ENCODE measurements at places on chromosomes 7 and 10.
A peak's percentile ranks its signal among the peaks of the same experiment; 100 is the strongest.

GRCh38 chr7:12222889-12223579 lies 11.9 kb downstream of the TMEM106B start:
- DNase-seq: peak; percentile 75

DNA sequence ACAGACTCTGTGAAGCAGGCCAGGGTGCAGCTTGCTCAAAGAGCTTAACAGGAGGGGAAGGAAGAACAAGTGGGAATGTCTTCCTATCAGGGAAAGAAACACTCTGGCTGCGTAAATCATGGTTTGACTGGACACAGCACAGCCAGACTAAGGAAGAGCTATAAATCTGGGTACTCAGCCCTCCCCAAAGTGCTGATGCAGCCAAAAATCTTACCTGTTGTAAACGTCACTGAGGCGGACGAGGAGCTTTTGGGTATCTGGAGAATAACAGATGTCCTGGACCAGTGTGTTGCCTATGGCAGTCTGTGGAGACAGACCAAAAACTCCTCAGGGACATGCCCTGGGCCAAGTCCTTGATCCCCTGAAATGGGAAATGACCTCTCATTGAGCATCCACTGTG lies 43.1 kb upstream of the HNRNPH3 start:
- no peak for DNase-seq

- no peak for DNase-seq
These were observed 34.4 kb upstream of the ZMIZ1 start for GRCh38 chr10:79034271-79034876.

DNA sequence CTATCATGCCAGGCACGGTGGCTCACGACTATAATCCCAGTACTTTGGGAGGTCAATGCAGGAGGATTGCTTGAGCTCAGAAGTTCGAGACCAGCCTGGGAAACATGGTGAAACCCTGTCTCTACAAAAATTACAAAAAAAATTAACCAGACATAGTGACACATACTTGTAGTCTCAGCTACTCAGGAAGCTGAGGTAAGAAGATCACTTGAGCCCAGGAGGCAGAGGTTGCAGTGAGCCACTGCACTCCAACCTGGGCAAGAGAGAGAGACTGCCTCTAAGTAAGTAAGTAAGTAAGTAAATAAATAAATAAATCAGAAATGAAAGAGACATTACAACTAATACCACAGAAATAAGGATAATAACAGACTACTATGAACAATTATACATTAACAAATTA lies 36.2 kb downstream of the PDLIM1 start:
- no peak for DNase-seq

DNA sequence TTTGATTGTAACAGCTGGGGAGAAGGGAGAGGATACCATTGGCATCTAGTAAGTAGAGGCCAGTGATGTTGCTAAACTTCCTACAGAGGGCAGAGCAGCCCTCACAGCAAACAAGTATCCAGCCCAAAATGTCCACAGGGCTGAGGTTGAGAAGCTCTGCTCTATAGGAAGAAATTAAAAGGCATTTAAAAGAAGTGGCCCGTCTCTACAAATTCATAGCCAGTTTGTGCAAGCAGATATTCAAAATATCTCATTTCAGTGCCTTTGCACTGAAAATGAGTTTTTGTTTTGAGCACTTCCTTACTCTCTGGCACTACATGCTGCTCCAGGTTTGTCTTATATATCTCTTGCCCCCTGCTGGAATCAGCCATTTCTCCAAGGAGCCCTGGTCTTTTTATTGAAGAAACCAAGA lies 330.0 kb downstream of the BBS9 start:
- DNase-seq: peak; percentile 29

DNA sequence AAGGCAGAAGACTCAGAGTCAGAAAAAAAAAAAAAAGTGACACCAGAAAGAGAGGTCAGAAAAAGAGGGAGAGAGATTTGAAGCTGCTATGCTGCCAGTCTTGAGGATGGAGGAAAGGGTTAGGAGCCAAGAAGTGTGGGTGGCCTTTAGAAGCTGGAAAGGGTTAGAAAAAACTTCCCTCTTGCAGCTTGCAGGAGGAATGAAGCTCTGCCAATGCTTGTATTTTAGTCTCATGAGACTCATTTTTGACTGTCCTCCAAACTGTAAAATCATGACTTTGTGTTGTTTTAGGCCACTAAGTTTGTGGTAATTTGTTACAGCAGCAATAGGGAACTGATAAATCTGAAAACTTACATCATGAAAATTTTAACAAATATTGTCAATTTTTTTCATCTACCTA lies 127.7 kb upstream of the NOBOX start:
- DNase-seq: no peak

GRCh38 chr7:78203042-78203720 lies 404.6 kb downstream of the PHTF2 start:
- DNase-seq: no peak

- DNase-seq: no peak
These were observed 34.6 kb downstream of the PHTF2 start for GRCh38 chr7:77833136-77833535.

- no peak for DNase-seq
These were observed 5.7 kb downstream of the ITIH2 start for GRCh38 chr10:7708832-7709231.

GRCh38 chr10:4191894-4192293 lies 406.9 kb upstream of the KLF6 start:
- no peak for DNase-seq

DNA sequence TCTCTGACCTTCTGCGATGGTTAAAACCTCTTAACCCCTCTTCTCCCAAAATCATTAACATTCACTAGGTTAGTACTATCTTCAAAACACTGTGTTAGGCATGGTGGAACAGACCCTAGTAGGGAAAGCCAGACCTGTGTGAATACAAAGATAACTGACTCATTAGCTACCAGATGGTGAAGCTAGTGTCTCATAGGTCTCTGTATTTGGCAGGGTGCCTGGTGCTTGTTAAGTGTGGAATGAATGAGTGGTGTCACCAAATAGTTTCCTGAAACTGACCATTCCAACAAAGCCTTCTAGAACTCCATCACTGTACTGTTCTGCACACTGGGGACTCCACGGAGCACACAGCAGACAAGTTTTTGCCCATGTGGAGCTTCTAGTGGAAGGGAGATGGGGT lies 27.7 kb upstream of the TM9SF3 start:
- DNase-seq: no peak

DNA sequence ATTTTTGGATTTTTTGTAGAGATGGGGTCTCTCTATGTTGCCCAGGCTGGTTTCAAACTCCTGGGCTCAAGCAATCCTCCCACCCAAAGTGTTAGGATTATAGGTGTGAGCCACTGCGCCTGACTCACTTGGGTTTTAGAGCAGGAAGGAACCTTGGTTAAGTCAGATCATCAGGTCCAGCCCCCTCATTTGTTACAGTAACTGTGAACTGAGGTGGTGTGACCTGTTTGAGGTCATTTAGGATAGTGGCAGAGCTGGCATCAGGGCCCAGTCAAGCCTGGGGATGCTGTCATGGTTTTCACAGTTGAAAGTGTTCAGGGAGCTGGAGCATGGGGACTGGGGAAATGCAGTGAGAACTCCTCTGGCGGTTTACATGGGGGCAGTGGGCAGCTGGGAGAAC lies 159.6 kb downstream of the TAX1BP1 start:
- DNase-seq: no peak

DNA sequence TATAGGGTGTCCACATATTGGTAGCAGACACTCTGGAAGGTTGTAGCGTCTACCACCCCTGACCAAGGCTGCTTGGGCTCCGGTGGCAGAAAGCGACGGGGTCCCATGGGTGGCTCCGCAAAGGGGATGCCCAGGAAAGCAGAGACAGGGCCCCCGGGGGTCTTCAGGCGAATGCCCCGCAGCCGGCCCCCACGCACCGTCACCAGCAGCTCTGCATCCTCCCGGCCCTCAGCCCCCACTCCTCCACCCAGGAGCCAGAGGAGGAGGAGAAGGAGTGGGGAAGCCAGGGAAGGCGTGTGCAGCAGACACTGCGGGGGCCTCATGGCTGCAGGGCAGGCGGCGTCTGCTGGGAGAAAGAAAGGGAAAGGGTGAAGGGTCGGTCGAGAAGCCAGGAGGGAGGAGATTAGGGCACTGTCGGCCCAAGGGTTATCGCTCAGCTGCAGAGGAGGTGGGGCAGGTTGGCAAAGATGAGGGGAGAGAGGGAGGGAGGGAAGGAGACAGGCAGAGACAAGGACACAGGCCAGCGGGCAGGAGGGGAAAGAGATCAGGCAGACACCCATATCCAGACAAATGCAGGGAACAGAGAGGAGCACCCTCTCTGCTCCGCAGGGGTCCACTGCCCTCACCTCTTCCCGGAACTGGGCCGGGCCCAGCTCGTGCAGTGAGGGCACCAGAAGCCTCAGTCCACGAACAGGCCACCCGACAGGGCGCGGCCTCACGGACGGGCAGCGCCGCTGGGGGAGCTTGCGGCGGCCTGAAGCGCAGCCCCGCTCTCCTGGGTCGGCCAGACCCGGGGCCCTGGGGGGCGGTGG lies 1.6 kb downstream of the ACHE start:
- no peak for DNase-seq

GRCh38 chr7:79009647-79010046 lies 443.8 kb downstream of the MAGI2 start:
- DNase-seq: no peak

DNA sequence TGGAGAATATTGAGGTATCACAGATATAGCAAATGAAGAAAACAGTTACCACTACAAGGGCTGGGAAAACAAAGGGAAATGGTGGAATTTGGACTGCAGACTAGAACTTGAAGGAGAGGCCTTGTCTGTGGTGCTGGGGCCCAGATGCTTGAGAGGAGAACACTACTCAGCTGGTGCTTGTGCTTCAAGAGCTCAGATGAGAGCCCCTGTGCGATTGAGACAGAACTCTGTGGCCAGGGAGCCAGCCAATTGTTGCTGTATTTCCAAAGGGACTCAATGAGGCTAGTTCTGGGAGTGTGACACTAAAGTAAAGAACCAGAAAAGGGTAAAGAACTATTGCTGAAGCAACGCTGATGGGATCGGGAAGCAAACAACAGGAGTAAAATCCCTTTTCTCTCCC lies 406.5 kb upstream of the SEMA3D start:
- DNase-seq: no peak

DNA sequence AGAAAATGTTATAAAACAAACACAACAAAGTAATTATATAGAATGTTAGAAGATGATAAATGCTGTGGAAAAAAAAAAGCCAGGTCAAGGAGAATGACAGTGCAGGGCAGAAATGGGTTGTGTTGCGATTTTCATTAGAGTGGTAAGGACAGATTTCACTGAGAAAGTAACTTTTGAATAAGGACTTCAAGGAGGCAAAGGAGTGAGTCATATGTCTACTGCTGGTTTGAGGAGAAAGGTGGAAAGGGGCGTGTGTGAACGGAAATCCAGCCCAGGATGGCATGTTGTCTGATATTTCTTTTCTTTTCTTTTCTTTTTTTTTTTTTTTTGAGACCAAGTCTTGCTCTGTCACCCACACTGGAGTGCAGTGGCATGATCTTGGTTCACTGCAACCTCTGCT lies 12.3 kb upstream of the DLD start:
- no peak for DNase-seq

GRCh38 chr10:13183625-13184024 lies 22.3 kb downstream of the MCM10 start:
- no peak for DNase-seq
